Endothelial cell of umbilical vein (primary cell): ENCODE measurements at places on chromosomes 16 and 17.
A peak's percentile ranks its signal among the peaks of the same experiment; 100 is the strongest.

DNA sequence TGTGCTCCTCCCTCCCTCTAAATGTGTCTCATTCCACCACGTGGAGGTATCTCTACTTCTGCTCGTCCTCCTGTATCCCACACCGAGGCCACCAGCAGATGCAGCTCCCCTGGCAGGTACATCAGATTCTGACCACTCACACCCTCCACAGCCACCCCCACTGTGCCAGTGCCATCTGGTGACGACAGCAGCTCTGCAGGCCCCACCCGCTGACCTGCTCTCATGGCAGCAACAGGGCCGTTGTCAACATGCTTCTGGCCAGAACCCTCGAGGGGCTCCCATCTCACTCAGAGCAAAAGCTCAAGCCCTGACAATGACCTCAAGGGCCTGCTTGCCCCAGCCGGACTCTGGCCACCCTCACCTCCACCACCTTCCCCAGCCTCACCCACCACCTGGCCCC lies 93.4 kb downstream of the AMFR start:
- DNase-seq: no peak

DNA sequence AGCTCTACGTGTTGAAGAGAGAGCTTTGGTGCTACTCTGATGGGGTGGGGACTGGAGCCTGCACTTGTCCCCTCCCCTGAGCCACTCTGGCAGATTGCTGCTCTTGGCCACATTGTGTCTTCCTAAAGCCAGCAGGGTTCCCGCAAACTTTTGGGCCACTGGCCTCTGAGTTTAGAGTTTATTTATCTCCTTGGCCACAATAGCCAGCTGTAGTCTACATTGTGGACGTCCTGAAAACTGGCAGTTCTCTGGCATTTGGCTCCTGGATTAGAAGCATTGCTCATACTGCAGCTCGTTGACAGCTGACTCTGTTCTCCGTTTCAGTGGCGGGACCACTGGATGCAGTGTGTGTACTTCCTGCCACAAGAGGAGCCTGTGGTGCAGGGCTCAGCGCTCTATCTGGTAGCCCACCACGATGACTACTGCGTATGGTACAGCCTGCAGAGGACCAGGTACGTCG lies 34.6 kb downstream of the PRMT7 start:
- no peak for DNase-seq

DNA sequence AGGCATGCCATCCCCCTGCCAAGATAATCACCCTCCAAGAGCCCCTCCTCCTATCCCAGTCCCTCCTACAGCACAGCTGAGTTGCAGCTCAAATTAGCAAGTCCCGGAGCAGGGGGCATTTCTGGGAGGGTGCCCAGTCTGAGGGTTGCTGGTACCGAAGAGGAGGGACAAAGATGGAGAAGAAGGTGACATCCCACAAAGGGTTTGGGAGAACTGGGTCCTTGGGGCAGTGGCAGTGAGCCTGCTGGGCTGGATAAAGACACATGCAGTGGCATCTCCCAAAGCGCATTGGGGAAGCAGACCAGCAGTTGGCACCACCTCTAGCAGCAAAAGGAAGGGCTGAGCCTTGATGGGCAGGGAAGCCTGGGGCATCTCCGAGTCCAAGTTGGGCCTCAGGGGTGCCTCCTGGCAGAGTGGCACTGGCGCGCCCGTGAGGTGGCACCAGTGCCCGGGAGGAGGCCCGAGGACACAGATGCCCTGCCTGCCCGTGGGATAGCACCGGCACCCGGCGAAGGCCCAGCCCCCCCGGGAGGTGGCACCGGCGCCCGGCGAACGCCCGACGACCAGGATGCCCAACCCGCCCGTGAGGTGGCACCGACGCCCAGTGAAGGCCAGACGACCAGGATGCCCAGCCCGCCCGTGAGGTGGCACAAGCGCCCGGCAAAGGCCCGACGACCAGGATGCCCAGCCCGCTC lies 622 bp downstream of the TOM1L2 start:
- DNase-seq: peak; percentile 21

- DNase-seq: no peak
These were observed 88.6 kb downstream of the CACNG3 start for GRCh38 chr16:24344784-24345183.

DNA sequence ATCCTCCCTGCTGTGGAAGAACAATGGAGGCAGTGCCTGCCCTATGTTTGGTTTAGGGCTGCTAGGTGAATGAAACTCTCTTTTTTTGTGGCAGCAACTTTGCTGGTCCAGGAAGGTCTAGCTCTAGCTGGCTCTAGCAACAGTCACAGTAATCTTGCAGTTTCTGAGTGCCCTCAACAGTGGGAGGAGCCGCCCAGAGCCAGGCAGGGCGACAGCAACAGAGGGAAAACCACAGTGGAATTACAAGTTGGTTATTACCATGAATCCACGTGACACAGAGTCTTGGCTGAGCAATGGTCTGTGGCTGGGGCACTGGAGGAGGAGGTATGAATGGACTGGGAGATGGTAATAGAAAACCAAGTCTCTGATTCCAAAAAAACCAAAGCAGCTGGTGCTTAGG lies 10.3 kb downstream of the HSPB9 start:
- peak; percentile 48 for DNase-seq

- no peak for DNase-seq
These were observed 15.2 kb upstream of the C17orf78 start for GRCh38 chr17:37360632-37361031.

DNA sequence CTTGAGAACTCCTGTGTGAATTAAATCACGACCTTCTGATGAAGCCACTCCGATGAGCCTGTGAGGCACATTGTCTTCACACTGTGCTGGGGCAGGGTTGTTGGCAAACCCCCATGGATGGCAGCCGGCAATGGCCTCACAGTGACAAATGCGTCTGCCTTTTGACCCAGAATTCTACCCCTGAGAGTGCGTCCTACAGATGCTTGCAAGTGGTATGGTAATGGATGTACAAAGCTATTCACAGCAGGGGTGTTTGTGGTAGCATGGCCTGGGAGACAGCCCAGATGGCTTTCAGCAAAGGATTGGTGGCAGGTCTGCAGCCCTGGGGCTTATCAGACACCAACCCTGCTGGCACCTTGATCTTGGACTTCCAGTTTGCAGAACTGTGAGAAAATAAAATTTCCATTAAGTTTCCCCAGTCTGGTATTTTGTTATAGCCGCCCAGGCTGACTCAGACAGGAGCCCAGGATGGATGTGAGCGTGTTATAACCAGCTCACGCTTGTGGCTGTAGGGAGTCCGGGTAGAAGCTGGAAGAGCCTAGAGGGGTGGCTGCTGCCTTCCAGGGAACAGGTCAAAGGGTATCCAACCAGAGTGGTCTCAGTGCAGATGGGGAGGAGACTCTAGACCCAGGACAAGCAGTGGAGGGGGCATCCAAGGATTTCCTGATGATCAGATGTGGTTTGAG lies 10.1 kb downstream of the AFMID start:
- no peak for DNase-seq

GRCh38 chr17:44315760-44316731 lies 7.6 kb downstream of the RUNDC3A start:
- DNase-seq: no peak

DNA sequence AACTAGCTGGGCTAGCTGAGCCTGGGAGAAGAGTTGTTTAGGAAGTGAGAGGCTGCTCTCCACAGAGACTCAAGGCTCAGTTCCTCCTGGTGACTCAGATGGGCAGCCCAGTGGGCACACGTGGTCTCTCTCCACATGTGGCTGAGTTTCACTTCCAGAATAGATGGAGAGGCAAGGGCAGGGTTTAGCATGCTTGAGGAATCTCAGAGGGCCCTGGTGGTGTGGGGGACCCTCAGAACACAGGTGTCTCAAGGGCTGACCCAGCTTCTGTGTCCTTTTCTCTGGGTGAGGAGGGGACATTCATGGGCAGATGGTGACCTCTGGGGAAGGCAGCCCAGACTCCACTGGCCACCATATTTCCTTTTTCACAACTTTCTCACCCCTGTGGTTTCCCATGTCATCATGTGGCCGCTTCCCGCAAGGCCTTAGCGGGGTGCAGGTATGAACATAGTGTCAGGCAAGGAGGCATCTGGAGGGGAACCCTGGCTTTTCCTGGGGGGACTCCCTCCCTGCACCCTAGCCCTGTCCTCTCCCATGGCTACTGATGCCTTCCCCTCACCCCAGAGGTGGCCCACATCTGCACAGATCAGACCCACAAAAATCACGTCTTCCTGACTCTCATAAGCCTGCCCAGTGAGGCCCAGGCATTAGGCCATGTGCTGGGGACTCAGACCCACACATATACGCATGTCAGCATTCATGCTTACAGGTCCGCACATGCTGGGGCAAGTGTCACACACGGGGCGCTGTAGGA lies 3.3 kb downstream of the GRN start:
- DNase-seq: no peak

DNA sequence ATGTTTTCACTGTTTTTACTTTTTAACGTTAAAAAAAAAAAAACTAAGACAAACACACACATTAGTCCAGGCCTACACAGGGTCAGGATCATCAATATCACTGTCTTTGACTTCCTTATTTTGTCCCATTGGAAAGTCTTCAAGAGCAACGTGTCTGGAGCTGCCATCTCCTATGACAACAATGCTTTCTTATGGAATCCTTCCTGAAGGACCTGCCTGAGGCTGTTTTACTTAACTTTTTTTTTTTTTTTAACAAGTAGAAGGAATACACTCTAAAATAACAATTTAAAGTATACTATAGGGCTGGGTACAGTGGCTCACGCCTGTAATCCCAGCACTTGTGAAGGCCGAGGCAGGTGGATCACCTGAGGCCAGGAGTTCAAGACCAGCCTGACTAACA lies 71.8 kb upstream of the BCAR1 start:
- DNase-seq: no peak

- DNase-seq: peak; percentile 56
These were observed 61.0 kb downstream of the TNRC6C start for GRCh38 chr17:78019367-78019975.

- no peak for DNase-seq
These were observed 42.1 kb downstream of the SLFN5 start for GRCh38 chr17:35284955-35285354.

DNA sequence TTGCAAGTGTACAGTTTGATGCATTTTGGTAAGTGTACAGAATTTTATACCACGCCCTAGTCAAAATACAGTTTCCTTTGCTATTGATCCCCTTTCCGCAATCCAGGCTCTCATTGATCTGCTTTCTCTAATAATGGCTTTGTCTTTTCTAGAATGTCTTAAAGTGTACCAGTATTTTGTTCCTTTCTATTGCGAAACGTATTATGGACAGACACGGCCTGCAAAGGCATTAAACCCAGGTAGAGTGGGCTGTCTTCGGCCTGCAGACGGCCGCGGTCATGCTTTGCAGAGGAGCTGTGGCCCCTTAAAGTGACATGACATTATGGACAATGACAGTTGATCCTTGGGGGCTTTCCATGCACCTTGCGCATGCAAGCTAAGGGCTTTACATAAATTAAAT lies 15.9 kb upstream of the HSBP1 start:
- DNase-seq: no peak

DNA sequence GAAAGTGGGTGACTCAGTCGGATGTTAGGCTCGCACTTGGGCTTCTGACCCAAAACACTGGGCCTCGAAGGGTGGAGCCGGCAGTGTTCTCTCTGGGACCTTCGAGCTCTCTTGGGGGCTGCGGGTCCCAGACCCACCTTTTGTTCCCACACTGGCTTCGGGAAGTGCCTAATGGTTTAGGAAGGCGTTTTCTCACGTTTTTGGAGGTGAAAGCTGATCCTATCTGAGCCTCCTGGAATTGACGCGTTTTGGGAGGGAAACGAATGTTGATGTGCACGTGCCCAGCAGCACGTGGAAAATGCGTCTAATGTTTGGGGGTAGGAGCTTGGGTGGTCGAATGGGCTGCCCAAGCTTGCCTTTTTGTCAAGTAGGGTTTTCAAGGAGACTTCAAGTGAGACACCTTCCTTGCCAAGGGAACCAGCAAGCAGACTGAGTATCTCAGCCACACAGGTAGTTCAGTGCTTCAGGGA lies 666 bp downstream of the HGS start:
- peak; percentile 72 for DNase-seq

- no peak for DNase-seq
These were observed 29.7 kb downstream of the CUEDC1 start for GRCh38 chr17:57925361-57925990.

GRCh38 chr16:10611825-10612342 lies 31.5 kb upstream of the EMP2 start:
- no peak for DNase-seq

GRCh38 chr17:1232786-1233185 lies 37.5 kb upstream of the BHLHA9 start:
- no peak for DNase-seq
